NCI-H774 (cell line): ENCODE measurements at places on chromosomes 5 and 9.

DNA sequence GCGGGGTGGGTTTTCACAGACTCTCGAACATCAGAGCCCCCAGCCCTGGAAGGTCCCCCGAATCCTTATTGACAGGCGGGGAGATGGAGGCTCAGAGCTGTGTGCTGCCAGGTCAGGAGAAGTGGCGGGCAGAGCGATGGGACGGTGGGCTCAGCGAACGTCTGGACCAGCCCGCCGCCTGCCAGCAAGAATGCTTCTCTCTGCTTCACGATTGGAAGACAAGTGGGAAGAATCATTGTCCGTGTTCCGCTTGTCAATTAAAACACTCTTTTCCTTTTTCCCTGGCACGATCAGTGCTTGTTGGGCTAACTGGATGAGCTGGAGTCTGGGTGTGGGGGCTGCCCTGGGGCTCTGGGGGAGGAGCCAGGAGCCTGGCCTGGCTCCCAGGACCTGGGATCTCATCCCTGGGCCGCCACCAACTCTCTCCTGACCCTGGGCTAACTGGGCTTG is 1.6 kb downstream of the COL5A1 start:
- DNase-seq = no peak

- DNase-seq = no peak
Measured at GRCh38 chr9:20331095-20331685, 291.1 kb downstream of the MLLT3 start.

GRCh38 chr5:144864118-144864517 is 693.4 kb downstream of the KCTD16 start:
- DNase-seq = no peak

GRCh38 chr9:87675906-87676515 is 49.9 kb upstream of the CTSL start:
- DNase-seq = no peak

GRCh38 chr5:3999929-4000328 is 404.3 kb downstream of the IRX1 start:
- DNase-seq = no peak

DNA sequence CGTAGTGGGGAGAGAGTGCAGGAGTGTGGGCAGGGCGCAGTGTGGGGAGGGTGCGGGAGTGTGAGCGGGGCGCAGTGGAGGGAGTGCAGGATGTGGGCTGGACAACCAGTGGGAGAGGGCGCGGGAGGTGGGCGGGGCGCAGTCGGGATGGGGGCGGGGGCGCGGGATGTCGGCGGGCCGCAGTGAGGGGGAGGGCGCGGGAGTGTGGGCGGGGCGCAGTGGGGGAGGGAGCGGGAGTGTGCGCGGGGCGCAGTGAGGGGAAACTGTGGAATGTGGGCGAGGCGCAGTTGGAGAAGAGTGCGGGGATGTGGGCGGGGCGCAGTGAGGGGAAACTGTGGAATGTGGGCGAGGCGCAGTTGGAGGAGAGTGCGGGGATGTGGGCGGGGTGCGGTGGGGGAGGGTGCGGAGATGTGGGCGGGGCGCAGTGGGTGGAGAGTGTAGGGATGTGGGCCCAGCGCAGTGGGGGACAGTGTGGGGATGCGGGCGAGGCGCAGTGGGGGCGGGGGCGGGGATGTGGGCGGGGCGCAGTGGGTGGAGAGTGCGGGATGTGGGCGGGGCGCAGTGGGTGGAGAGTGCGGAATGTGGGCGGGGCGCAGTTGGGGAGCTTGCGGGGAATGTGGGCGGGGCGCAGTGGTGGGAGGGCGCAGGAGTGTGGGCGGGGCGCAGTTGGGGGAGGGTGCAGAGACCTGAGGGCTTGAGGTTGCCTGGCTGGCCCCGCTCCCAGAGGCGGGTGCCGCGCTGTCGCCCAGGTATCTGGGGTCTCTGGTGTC is at the start of gene NXNL2:
Gene NXNL2, plus strand, starts transcription at position 723 of the 770 bp plus-strand sequence. CDS start 257 bp downstream, outside the sequence.
- no peak for DNase-seq

DNA sequence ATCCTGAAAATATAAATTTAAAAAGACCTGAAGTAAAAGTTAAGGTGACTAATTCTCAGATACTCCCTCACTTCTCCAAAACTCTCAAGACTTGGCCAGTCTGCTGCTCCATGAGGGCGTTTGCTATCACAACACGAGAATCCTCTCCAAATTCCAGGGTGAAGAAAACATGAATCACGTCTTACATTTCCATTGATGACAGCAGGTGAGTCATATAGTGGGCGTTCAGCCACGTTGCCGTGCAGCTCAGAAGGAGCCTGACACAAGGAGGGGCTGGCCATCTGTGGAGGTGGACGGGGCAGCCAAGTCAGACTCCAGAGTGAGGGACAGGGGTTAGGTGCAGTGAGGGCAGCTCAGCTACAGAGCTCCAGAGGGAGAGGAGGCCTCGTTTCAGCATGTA is 555.1 kb upstream of the ADAMTS16 start:
- DNase-seq = no peak

- DNase-seq = no peak
Measured at GRCh38 chr5:109487753-109488420, 78.1 kb upstream of the PJA2 start.

DNA sequence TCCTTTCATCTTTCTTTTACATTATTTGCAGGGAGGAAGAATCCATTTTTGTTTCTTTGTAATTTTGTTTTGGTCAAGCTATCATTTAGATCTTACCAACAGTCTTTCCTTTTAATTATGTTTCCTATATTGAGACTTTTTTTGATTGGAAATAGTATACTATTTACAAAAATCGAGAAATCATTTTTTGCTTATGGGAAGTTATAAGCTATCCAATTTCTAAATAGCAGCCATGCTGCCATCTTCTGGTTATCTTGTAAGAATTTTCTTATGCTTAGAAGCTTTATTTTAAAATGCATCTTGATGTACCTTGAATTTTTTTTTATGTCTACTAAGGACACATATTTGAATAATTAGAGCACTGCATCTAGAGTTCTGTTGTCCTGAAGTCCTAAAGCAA is 821.2 kb downstream of the PTPRD start:
- no peak for DNase-seq

- no peak for DNase-seq
Measured at GRCh38 chr5:25025831-25026230, 381.1 kb upstream of the CDH10 start.

- DNase-seq = no peak
Measured at GRCh38 chr5:78341440-78341839, 19.0 kb upstream of the SCAMP1 start.

- DNase-seq = no peak
Measured at GRCh38 chr5:71533142-71533541, 54.0 kb upstream of the MCCC2 start.

DNA sequence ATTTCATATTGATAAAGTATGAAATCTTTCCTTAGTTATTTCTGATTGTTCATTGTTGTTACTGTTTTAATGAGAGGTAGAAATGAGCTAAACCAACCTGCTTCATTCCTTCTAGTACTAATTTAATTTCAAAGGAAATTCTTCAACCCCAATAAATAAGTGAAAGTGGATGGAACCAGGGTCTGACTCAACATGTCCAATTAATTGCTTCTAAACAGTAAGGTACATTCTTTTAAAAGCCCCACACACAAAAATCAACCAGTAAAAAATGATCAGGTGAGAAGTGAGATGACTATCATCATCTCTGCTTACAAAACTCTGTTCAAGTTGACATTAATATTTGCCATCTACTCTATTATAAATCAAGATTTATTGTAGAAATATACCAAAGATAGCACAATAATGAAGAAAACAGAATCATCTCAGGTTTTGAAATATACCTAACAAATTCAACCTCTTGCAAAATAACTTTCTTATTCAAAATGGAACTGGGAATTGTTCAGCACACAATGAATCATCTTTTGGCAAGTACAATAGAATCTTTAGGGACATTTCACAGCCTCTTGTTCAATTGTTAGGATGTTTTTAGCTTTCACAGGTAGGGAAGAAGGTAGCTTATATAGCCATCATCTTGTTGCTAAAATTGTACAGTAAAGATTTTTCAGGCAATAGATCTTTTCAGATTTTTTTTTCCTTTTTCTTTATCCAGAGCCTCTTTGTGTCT is 114.5 kb downstream of the RPS23 start:
- no peak for DNase-seq

- DNase-seq = no peak
Measured at GRCh38 chr5:149636191-149636860, 55.0 kb downstream of the ARHGEF37 start.

GRCh38 chr5:32275396-32275741 is 37.4 kb downstream of the MTMR12 start:
- DNase-seq = no peak

GRCh38 chr9:114364134-114365041 is 23.4 kb downstream of the AKNA start:
- no peak for DNase-seq

- no peak for DNase-seq
Measured at GRCh38 chr9:110486218-110486617, 93.3 kb downstream of the SVEP1 start.

DNA sequence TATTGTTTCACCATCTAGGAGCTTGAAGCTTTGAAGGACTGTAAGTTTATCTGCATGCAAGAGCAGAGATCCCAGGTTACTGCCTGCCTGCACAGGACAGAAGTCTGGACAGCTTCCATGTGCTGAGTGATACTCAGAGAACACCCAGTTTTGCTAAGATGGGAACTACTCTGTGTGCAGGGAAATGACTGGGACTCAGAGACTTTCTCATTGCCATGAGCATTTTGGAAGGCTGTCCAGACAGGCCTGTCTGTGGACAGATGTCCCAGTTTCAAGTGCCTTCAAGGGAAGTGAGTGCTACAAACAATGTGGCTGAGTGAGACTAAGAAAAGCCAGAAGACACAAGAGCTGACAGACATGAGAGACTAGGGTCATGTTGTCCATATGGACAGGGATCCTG is 19.2 kb upstream of the ZNF131 start:
- DNase-seq = no peak

- DNase-seq = no peak
Measured at GRCh38 chr5:155620821-155621410, 607.4 kb downstream of the KIF4B start.

GRCh38 chr5:55438998-55439397 is 95.8 kb downstream of the PLPP1 start:
- DNase-seq = no peak

DNA sequence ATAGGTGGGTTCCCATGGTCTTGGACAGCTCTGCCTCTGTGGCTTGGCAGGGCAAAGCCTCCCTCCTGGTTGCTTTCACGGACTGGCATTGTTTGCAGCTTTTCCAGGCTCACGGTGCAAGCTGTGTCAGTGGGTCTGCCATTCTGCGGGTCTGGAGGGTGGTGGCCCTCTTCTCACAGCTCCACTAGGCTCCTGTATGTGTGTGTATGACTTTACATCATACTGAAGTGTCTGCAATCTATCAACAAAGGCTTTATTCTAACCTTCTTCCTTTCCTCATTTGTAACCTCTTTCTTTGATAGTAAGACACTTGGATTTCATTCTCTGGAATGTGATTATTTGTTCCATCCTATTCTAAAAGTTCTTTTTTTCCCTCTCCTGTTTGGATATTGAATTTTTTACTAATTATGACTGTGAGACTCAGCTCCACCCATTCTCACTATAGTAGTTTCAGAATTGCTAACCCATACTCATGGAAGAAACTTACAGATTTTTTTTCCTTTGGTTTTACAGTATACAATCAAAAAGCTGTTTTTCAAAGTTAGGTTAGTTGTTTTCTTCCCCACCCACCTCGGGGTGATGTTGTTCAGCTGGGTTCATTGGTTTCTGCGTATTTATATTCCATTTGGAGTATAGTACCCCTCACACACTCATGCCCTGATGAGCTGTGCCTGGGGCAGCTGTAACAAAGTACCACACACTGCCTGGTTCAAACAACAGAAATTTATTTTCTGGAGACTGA is 144.6 kb upstream of the OTULINL start:
- no peak for DNase-seq

DNA sequence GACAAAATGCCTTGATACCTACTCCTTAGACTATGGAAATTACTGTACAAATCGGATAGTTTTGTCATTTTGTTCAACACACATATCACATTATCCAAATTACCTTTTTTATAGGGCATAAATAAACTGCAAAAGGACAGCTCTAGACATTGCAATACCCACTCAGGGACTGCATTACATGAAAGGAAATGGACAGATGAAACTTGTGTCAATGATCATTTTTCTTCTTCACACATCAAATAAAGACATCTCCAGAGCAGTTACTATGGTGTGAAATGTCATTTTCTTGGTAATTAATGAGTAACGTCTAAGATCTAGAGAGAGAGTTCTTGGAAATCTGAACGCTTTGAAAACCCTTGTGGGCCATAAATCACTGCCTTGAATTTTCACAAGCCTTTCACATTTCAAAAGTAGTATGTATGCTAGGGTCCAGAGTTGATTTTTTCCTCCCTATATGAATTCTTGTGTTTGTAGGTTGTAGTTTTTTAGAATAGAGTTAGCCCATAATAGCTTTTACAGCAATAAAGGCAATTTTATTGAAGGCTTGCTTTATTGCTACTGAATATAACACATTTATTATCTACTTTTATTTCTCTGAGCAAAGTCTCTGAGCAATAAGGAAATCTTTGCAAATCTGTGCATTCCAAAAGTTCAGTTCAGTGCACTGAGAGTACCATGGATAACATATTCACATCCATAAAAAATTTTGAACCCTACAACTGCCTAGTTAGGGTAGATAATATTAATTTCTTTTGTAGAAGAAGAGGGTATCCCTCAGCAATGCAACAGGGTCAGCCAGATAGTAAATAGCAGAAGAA is 358.0 kb upstream of the PCSK5 start:
- DNase-seq = no peak

GRCh38 chr5:89005990-89006389 is 123.0 kb upstream of the MEF2C start:
- no peak for DNase-seq

- DNase-seq = no peak
Measured at GRCh38 chr9:72615931-72616330, 94.5 kb downstream of the TMC1 start.

DNA sequence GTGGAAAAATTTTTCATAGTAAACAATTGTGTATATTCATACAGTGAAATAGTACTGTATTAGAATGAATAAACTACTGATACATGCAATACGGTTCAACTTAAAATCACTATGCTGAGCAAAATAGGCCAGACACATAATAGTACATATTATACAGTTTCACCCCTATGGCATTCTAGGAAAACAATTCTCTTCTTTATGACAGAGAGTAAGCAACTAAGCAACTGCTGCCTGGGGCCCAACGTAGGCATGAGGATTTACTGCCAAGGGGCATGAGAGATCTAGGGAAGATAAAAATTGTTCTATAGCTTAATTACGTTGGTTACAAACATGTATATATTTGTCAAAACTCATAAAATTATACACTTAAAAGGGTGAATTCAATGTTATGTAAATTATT is 180.2 kb downstream of the DRD1 start:
- no peak for DNase-seq

DNA sequence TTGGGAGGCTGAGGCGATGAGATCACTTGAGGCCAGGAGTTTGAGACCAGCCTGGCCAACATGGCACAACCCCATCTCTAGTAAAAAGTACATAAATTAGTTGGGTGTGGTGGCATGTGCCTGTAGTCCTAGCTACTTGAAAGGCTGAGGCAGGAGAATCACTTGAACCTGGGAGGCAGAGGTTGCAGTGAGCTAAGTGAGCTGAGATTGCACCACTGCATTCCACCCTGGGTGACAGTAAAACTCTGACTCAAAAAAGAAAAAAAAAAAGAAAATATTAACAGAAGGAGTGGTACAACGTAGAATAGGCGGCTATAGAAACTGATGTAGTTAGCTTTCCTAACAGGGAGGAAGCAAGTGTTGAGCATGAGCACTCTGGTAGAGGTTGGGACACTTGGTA is 59.9 kb downstream of the PBX3 start:
- no peak for DNase-seq
